ENCODE measurements at places on chromosomes 5 and 9.

GRCh38 chr5:72314571-72315172 lies 5.4 kb downstream of the MRPS27 start:
- no peak for DNase-seq

- DNase-seq: no peak
Observed at GRCh38 chr5:178644826-178645545, 18.1 kb upstream of the CLK4 start.

- DNase-seq: no peak
Observed at GRCh38 chr5:145829708-145830361, 5.3 kb downstream of the PRELID2 start.

DNA sequence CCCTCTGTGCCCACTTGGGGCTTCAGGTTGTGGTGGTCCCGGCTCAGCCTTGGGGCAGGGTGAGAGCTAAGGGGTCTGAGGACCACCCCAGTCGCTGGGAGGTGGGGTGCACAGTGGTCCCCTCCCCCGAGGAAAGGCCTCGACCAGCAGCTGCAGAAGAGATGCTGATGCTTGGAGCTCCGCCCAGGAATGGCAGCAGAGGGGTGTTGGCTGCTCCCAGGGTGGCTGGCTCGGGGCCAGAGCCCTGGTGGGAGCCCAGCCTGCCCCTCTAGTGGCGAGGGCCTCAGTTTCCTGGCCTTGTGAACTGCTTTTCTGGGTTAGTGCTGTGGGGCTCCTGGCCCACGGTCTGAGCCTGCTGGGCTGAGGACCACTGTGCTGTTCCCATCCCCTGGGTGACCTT lies 1.2 kb downstream of the DIPK1B start:
- no peak for DNase-seq

GRCh38 chr5:150616024-150616470 lies 24.4 kb upstream of the SYNPO start:
- DNase-seq: no peak
